Stimulated activated CD8-positive, alpha-beta memory T cell treated with anti-CD3 and anti-CD28 coated beads, Interleukin-15, amount 100 ng/mL, for 24 hours (primary cell): ENCODE measurements at places on chromosomes 5 and 9.

GRCh38 chr5:107570181-107570580 lies 100.6 kb downstream of the EFNA5 start:
- DNase-seq, result no peak

DNA sequence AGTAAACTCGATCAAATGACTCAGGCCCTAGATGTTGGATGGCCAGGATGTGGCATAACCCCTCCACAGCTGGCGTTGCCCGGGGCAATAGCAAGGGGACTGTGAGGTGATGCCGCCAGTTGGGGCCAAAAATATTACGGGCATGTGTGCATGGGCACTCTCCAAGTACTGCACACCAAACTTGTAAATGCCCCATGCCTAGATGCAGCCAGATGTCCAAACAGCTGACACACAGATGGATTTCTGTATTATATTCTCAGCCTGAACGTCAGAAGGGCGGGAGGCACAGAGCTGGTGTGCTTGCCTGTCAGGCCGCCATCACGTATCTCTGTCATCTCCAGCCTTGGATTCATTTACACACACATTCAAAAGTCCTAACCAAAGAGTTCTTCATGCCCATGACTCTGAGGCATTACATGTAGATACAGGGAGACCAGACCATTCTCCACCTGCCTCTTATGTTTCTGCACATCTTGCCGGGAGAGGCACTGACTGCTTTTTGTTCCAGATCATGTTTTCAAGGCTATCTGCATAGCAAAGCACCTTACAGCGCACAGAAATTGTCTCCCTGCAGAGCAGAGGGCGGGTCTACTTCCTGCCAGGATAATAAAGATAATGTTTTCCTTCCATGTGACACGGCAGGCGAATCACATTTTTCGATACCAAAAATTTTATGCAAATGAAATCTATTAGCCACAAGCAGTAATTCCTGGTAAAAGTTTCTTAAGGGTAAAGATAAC lies 200.9 kb upstream of the ADAMTS16 start:
- no peak for DNase-seq

DNA sequence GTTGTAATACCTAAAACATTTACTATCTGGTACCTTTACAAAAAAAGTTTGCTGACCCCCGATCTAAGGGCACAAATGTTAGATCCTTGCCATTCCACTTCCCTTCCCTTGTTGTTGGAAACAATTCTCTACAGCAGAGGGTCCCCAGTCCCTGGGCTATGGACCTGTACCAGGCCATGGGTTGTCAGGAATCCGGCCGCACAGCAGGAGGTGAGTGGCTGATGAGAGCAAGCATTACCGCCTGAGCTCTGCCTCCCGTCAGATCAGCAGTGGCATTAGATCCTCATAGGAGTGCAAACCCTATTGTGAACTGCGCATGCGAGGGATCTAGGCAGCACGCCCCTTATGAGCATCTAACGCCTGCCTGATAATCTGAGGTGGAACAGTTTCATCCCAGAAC lies 248.5 kb downstream of the AP3B1 start:
- no peak for DNase-seq

GRCh38 chr9:127555840-127556820 lies 55.9 kb upstream of the STXBP1 start:
- no peak for DNase-seq

DNA sequence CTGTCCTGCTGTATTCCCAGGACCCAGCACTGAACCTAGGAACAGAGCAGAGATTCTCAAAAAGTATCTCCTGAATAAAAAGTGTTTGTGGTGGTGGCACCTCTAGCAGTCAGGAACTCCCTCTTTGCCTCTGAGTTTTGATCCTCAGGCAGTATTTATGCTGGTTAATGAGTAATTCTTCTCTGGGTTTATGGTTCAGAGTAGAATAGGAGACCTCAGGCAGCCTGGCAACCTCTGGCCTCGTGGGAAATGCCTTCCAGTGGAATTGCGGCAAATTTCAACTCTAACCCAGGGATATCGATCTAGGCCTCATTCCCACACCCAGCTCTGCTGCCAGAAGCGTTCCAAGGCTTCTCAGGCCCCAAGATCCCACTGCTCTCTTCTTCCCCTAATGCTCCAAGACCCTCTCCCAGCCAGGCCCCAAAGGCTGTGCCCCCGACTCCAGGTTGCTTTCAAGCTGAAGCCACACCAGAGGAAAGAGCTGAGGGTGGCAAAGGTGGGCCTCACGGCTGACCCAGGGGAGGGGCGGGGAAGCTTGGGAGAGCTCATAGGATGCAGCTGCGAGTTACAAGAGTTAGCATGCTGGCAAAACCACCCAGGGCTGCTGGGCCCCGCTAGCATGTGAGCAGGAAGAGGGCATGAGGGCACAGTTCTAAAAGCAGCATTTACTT lies 10.9 kb upstream of the HDHD3 start:
- DNase-seq, result no peak

GRCh38 chr5:64666078-64666477 lies 24.2 kb upstream of the SHISAL2B start:
- no peak for DNase-seq

DNA sequence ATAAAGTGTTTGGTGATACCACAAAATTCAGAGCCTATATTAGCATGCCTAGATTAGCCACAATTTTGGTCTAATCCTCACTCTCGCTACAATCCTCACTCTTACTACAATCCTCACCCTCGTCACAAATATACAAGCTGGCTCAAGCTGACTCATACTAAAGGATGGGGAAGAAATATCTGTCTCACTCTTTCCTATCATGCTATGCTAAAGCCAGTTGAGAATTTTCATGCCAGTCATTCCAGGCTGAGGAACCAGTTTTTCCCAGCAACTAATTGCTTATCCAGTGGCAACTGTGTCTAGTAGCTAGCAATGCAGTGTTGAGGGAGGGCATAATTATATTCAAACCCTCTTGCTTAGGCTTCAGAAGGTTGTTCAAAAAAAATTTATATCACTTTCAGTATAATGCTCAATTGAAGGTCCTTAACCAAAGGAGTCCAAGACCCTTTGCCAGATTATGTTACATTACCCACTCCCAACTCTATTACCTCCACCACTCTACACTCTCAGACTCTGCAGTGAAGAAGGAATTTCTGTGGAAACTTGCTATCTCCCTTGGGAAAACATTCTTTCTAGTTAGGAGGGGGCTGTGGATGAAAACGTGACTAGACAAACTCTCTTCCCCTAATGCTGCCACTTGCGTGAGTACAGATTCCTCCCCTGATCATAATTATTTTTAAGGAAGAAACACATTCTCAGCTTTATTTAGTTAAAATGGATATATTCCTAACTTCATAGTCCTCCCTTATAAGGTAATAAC lies 810.3 kb upstream of the ACO1 start:
- DNase-seq, result no peak

GRCh38 chr5:73451224-73452130 lies 2.9 kb upstream of the FOXD1 start:
- no peak for DNase-seq

- DNase-seq, result no peak
Observed at GRCh38 chr5:1012313-1012841, 3.8 kb downstream of the NKD2 start.

DNA sequence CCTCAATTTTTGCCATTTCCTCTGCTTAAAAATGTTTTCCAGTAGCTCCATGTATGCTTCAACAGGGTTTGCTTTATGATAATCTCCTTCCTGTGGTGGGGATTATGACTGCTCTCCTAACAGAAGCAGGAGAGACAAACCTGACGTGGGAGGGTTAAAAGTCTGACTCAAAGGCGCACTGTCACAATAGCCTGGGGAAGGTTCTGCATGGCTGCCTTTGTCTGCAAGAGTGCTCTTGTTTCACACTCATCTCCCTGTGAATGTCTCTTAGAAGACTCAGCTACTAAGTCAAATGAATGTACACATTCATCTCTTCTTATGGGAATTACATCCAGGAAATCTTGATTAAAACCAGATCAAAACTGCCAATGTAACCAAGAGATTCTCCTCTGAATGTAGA lies 90.9 kb upstream of the MTAP start:
- DNase-seq, result no peak

DNA sequence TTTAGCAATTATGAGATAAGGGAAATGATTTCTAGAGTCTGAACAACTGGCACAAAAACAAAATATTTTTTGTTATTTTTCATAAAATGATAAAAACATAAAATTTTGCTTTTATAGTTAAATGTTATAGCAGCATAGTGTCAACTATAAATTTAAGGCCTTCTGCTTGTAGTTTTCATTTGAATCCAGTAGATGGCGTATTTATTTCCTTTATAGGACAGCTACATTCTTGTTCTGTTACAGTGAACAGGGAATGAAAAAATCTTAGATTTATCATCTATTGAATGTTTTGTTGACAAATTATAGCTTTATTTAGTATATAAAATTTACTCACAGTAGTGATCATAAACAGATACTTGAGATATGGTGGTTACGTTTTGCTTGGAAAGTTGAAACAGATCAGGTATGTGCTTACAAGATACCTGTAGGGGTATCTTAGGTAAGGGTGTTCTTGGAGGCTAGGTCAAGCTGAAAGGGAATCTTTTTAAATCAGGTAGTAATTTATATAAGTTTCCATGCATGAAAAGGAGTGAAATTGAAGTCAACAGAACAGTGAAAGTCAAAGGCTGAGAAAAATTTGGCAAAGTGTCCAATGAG lies 239.3 kb upstream of the GRIN3A start:
- no peak for DNase-seq

DNA sequence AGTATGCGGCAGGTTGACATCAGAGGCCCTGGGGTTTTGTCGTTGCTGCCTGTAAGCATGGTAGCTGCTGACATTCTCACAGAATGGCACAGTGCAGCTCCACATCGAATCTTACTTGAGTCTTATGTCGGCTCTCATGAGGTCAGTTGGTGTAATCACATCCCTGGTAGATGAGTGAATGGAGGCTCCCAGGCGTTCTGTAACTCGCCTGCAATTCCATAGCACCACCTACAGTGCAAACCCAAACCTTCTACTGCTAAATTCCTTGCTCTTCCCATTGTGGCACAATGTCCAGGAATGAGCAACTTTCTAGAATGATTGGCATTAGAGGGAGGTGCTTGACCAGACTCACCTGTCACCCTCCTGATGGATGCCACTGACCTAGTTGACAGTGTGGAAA lies 578.4 kb downstream of the CCDC171 start:
- DNase-seq, result no peak

DNA sequence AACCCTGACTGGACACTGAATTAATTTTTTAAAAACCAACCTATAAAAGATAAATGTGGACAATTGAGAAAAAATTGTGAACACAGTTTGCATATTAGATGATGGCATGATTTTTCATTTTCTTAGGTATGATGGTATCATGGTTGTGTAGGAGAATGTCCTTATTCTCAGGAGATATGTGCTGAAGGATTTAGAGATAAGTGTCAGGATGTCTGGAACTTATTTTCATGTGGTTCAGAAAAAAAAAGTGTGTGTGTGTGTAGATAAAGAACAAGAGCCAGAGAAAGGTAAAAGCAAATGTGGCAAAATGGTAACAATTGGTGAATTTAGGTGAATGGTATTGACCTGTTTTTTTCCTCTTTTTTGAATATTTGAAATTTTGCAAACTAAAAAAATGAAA lies 4.0 kb downstream of the GNPDA1 start:
- DNase-seq, result no peak

GRCh38 chr5:1172670-1173404 lies 28.6 kb upstream of the SLC6A19 start:
- no peak for DNase-seq

- no peak for DNase-seq
Observed at GRCh38 chr5:147336876-147337275, 102.0 kb downstream of the STK32A start.

GRCh38 chr9:125650271-125650737 lies 56.7 kb downstream of the MAPKAP1 start:
- DNase-seq, result no peak
